Activated naive CD4-positive, alpha-beta T cell treated with anti-CD3 and anti-CD28 coated beads for 36 hours (primary cell): ENCODE measurements at places on chromosomes 1 and 21.

DNA sequence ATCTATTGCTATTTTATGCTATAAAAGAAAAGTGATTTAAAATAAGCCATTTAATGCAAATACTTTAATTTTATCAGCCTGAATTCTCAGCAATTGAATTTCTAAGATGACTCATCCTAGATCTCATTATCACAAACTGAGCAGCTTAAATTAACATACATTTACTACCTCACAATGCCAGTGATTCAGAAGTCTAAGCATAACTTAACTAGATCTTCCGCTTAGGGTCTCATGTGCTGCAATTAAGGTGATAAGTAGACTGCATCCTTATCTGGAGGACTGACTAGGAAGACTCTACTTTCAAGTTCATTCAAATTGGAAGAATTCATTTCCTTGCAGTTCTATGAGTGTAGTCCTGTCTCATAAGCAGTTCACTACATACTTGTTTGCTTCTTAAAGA is 286.6 kb downstream of the COL11A1 start:
- no peak for DNase-seq
- H3K27me3 ChIP-seq, result no peaks in the 10 kb centered on the region
- no peak overlapping the region for H3K4me3 ChIP-seq

DNA sequence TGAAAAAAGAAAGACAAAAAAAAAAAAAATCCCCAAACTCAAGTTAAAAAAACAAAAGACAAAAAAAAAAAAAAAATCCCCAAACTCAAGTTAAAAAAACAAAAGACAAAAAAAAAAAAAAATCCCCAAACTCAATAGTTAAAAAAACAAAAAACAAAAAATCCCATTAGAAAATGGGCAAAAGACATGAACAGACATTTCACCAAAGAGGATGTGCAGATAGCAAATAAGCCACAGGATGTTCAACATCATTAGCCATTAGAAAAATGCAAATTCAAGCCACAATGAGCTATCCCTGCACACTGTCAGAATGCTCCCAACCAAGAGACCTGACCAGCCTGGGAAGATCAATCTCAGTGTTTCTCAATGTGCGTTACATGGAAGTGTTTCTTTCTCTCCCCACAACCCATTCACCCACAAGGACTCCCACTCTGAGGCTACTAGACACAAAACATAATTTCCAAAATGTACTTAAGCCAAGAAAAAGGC is 33.9 kb downstream of the MRAP start:
- no peaks in the 10 kb centered on the region for H3K27me3 ChIP-seq
- H3K4me3 ChIP-seq, result no peak overlapping the region
- H3K27ac ChIP-seq, result no peak overlapping the region

DNA sequence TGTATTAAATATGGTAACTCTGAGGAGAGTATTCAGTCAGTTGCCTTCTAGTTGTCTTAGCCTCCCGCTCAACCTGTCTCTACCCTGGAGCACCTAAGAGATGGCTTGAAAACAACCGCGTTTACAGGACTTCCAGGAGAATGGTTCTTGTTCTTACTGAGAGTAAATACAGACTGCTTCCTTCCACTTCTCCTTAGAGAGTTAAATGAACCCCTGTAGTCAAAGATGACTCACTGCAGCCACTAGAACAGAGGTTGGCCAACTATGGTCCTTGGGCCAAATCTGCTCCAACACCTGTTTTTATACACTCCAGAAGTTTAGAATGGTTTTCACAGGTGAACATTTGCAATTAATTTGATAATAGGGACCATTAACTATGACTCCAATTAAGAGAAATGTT is 60.1 kb upstream of the ASB17 start:
- DNase-seq, result no peak

DNA sequence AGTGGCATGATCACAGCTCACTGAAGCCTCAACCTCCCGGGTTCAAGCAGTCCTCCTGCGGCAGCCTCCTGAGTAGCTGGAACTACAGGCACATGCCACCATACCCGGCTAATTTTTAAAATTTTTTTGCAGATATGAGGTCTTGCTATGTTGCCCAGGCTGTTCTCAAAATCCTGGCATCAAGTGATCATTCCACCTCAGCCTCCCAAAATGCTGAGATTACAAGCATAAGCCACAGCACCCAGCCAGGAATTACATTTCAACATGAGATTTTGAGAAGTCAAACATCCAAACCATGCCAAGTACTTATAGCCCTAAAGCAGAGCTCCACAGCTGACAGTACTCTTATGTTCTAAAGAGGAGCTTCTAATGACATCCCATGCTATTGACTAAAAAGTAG is 200.1 kb downstream of the FCRL5 start:
- no peak overlapping the region for H3K27ac ChIP-seq
- H3K27me3 ChIP-seq, result peaks cover 21% of the 10 kb centered on the region
- no peak overlapping the region for H3K4me3 ChIP-seq

- no peak overlapping the region for H3K27ac ChIP-seq
- H3K36me3 ChIP-seq, result peaks cover 45% of the 10 kb centered on the region
These were observed 49.3 kb downstream of the STX6 start for GRCh38 chr1:180973369-180973768.

DNA sequence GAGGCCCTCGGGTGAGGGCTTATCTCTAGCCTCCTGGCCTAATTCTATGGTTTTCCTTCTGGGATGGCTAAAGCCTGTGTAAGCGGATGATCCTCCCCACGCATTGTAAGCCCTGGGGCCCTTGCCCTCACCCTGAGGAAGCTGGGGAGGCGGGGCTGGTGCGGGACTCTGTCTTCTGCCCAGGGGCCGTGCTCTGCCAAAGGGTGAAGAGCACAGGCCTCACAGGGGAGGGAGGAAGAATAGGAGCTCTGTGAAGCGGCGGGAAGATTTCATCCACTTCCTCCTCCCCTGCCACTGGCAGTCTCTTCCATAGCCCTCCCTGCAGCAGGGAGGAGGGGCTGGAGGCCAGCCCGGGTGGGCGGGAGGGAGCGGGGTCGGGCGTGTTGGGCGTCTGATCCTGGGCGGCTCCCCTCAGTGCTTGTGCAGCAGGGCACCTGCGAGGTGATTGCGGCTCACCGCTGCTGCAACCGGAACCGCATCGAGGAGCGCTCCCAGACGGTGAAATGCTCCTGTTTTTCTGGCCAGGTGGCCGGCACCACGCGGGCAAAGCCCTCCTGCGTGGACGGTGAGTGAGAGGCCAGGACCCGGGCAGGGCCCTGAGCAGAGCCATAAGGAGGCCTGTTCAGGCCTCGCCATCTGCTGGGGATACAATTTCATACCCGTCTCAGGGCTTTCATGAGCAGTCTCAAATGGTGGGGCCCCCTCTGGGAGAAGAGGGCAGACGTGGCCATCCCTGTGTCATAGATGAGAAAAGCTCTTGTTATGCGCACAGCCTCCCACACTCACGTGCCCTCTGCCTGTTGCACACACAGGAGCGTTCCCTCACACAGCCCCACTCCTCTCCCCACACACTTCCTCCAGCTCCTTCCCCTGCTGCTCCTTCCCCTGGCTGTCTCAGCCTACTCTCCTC is 7.7 kb upstream of the PPM1J start:
- peaks cover 17% of the 10 kb centered on the region for H3K4me1 ChIP-seq
- no peaks in the 10 kb centered on the region for H3K36me3 ChIP-seq
- H3K27ac ChIP-seq, result no peak overlapping the region

- H3K36me3 ChIP-seq, result no peaks in the 10 kb centered on the region
- no peaks in the 10 kb centered on the region for H3K4me1 ChIP-seq
- H3K27me3 ChIP-seq, result peaks cover 17% of the 10 kb centered on the region
- H3K27ac ChIP-seq, result no peak overlapping the region
These were observed 151.2 kb downstream of the DMRTA2 start for GRCh38 chr1:50271968-50272578.

DNA sequence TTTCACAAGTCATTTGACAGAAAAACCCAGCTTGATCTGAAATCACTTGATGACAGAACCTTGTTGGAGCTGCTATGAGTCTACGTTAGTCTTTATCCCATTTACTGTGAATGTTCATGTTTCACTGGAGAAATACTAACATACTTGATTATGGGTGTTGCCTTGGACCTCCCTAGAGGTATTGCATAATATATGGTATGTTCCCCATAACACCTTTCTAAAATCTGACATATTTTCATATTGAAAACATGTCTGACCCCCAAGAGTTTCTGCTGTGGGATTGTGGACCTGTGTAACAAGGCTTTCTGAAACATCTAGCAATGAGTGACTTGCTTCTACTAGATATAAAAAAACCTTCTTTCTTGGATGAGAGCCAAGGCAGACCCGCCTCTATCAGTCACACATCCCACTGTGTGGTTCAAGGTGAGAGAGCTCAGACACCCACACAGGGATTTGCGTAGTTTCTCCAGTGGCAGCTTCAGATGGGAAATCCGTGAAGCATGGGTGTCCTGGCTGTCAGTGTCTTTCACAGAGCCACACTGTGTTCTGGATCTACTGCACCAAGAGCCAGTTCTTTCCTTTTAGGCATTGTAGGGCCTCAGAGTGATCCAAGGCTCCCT is 4.6 kb downstream of the NENF start:
- H3K4me3 ChIP-seq, result no peak overlapping the region
- H3K4me1 ChIP-seq, result peaks cover 25% of the 10 kb centered on the region
- H3K27ac ChIP-seq, result no peak overlapping the region
- no peaks in the 10 kb centered on the region for H3K36me3 ChIP-seq
- DNase-seq, result no peak
- no peaks in the 10 kb centered on the region for H3K27me3 ChIP-seq
